ENCODE measurements at places on chromosomes 3 and 15.
A peak's percentile ranks its signal among the peaks of the same experiment; 100 is the strongest.

GRCh38 chr15:67504796-67505195 lies 16.1 kb upstream of the C15orf61 start:
- DNase-seq: no peak

DNA sequence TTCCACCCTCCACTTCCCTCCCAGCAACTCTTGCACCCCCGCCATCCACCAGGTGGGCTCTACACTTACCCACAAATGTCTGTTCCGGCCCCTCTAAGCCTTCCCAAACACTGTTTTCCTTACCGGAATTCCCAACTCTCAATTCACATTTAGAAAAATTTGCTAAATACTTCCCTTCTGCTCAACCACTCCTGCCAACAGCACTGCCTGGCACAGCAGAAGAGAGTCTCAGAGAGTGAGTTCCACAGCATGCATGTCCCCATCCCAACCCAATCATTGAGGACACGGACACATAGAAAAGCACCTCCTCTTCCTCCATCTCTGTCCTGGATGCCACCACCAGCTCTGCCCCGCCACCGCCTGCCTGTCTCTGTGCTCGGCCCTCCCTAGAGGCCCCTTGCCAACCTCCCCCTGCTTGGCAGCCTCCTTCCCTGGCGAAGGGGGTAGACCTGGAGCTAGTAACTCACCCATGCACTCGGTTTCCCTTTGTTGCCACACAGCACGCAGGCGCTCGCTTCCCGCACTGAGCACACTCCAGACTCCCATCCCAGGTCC lies 66.2 kb upstream of the SLC6A1 start:
- DNase-seq: no peak

- DNase-seq: no peak
These were observed 25.8 kb downstream of the RAF1 start for GRCh38 chr3:12638105-12638504.

- DNase-seq: no peak
These were observed 617.5 kb downstream of the TBL1XR1 start for GRCh38 chr3:176579711-176580185.

DNA sequence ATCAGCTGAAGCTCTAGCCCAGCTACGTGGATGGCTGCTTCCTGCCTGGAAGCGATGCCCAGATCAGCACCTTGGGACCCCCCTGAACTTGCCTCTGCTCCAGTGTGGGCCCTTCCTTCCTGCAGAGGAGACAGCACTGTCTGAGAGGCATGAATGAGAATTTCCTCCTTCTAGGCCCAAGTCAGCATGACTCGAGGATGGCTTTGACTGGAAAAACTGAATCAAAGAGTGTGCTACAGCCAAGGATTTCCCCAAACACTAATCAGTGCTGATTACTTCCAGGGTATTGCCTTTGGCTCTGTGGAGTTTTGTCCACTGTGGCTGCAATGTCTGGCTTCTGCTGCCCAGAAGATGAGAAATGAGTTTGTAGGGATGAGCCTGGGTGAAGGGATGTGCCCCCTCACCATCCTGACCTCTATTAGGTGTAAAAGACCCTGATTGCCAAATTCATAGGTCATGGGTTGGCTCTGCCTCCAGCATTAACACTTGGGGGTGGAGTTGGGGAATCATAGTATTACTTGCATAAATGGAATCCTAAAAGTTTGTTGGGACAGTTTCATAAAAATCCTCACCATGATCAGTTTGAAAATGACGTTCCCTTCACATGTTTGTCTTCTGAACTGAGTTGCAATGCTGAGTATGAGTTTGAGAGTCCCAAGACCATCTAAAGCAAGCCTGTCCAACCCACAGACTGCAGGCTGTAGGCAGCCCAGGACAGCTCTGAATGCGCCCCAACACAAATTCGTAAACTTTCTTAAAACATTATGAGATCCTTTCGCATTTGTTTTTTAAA lies 36.7 kb downstream of the FLNB start:
- no peak for DNase-seq

GRCh38 chr15:55695432-55695831 lies 47.5 kb downstream of the PRTG start:
- no peak for DNase-seq

DNA sequence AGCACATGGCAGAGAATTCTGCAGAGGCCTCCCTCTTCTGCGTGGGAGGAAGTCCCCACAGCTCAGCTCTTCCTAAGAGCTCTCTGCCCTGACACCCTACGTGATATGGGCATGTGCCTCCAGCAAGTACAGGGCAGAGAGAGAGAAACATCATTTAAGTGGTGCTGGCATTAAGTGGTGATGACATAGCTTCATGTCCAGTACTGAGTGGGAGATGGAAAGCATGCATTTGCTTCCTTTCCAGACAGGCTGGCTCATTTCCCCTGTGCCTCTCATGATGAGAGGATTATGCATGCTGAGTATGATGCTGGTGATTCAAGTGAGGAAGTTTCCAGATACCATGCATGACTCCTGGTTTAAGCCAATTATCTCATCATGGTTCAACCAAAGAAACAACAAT lies 26.9 kb downstream of the BFSP2 start:
- DNase-seq: no peak

GRCh38 chr3:178526291-178526690 lies 9.9 kb upstream of the KCNMB2 start:
- DNase-seq: no peak

GRCh38 chr3:11204697-11205348 lies 50.5 kb downstream of the HRH1 start:
- DNase-seq: no peak

DNA sequence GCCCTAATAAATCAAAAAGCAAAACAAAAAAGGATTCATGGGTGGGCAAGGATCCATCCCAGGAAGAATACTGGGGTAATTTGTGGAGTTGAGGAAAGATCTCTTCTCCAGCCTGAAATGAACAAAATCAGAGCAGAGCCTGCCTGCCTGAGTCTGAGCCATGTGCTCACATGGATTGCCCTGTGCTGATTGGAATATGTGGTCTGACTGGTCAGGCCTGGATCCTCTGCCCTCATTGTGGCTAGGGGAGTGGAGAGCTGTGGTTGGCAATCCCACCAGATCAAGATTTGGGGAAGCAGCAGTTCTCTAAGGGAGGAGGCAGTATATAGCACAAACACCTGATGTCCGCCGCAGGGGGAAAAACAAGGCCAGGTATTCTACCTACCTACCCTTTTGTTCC lies 6.8 kb upstream of the NUDT16 start:
- DNase-seq: no peak

- no peak for DNase-seq
These were observed 48.8 kb upstream of the VGLL4 start for GRCh38 chr3:11692532-11692813.

DNA sequence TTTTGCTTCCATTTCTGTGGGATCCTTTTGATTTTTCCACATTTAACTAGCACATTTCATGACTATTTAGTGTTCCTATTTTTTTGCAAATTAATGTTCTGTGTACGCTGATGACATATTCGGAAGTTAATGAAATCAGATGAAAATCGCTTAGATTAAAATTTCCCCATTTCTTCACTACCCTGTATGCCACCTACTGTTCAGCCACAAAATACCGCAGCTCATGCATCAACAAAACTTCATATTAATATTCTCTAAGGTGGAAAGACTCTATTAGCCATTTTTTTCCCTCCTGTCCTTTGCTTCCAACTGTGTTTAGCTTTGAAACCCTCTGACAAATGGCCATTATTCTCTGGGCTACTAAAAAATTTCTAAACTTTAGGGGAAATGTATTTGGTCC lies 300.6 kb downstream of the MECOM start:
- no peak for DNase-seq

DNA sequence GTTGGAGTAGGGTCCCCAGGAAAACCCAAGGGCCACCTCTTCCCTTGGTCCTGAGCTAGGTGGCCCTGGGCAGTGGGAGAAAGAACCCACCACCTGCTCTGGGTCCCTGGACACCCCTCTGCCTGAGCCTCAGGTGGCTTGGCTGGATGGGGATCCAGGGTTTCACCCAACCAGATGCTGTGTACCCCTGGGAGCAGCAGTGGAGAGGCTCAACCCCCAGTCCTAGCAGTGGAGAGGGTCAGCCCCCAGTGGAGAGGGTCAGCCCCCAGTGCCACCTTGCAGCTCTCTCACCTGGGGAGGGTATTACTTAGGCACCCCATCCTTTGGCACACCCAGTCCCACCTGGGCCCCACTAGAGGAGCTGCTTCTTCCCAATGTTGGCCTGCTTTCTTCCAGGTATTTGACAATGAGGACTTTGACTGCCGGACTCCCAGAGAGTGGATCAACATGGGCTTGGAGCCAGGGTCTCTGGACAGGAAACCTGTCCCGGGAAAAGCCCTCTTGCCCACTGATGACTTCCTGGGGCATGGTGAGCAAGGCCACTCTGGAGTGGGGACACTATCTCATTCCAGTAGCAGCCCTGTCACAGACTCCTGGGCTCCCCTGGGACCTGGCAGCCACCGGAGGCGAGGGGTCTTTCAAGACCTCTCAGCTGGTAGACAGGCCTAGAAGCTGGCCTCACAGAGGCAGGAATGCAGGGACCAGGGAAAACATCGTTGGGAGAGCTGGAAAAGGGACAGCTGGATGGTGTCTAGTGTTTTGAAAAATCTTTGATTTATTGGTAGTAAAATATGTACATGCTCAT lies 11.6 kb downstream of the DNAH1 start:
- no peak for DNase-seq

- no peak for DNase-seq
These were observed 170.9 kb upstream of the NR2E3 start for GRCh38 chr15:71639471-71639870.

GRCh38 chr3:114078126-114078525 lies 21.6 kb downstream of the QTRT2 start:
- no peak for DNase-seq

- DNase-seq: no peak
These were observed 21.9 kb downstream of the MRAS start for GRCh38 chr3:138370321-138370720.

- no peak for DNase-seq
These were observed 3.4 kb downstream of the PSMD6 start for GRCh38 chr3:64019879-64020278.

DNA sequence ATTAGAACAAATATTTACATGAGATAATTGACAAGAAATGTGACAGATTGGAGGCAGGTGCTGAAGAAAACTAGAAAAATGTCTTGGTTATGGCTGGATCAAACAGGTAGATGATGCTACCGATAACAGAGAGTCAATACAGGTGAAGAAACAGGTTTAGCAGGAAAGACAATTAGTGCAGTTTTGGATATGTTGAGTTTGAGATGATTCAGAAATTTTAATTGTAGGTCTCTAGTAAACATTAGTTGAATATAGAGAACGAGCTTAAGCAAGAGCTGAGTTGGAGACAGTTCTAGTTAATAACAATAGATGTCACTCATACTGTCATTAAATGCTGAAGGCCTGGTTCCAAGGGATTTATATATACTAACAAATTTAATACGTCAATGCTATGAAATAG lies 524.4 kb downstream of the NSUN3 start:
- no peak for DNase-seq

- DNase-seq: no peak
These were observed 909.1 kb downstream of the EPHA3 start for GRCh38 chr3:90016555-90016954.

DNA sequence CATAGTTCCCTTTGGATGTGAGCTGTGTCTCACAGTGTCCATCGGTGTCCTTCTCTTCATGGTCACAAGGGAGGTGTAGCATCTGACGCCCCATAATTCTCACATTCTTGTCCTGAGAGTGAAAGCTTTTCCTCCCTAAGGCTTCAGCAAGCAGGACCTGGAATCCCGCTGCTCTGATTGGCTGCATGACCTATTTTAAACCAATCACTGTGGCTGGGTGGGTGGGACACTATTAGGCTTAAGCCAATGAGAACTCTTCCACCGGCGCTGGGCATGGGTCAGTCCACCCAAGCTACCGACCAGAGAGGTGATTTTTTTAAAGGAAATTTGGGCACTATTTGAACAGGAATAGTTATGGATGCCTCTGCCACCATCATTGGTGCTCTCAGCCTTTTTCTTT lies 385.9 kb downstream of the MFSD1 start:
- no peak for DNase-seq

DNA sequence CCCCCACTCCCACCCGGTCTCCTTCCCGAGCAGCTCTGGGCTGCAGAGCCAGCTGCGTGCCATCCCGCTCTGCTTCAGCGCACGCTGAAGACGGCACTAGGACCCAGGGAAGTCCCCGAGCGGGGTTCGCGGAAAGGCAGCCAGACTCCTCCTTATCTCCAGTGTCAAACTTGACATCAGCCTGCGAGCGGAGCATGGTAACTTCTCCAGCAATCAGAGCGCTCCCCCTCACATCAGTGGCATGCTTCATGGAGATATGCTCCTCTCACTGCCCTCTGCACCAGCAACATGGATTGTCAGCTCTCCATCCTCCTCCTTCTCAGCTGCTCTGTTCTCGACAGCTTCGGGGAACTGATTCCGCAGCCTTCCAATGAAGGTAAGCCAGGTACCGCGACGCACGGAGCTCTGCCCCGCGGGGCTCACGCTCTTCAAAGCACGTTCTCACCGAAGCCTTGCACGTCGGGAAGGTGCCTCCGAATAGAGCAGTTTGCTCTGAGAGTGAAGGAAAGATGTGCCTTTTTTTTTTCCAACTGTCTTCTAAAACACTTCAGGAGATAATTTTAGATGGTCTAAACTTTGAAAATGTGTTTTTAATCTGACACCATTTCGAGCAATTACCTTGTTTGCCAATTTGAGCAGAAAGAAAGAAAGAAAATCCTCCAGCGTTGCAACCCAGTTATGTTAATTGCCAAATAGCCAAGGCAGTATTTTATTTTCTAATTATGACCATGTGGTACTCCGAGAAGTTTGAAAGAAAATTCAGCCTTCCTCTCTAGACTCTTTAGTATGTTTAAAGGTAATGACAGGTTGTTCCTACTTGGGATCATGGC lies at the start of gene EPHA3:
Gene EPHA3 (plus strand): TSS at position 161 of the 830 bp plus-strand sequence. CDS start 128 bp downstream, at position 289.
- peak; percentile 41 for DNase-seq

GRCh38 chr3:113597596-113598354 lies 65.4 kb downstream of the SIDT1 start:
- no peak for DNase-seq

- no peak for DNase-seq
These were observed 329.5 kb upstream of the AZI2 start for GRCh38 chr3:28678086-28678485.

DNA sequence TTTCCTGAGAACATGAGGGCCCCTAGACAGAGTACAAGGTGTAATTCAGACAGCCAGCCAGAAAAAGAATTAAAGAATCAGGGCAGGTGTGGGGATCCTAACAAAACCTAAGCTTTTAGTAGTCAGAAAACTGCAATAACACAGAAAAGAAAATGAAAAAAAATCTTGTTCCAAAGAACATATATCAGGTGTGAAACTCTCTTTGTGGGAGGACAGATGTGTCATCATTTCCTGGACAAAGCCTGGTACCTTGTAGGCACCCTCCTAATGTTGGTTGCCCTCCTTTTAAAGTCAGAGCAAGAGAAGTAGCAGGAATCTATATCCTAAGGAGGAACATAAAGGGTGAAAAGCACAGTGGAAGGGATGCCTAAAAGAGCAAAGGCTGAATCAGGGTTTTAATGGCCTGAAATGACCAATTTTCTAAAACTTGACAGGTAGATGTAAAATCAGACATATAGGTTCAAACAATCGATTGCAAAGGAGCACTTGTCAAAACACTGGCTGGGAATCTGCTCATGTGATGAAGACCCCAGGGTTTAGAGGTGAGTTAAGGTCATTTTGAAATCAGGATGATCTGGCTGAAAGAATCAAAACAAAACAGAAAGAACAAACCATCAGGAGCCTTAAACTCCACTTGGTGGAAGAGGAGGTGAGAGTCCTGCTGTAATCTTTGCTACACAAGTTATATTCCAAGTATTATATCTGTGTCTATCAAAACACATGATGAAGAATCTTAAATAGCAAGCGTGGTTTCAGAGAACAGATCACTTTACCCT lies 54.9 kb downstream of the TGFBR2 start:
- DNase-seq: no peak

GRCh38 chr3:190585805-190586630 lies 72.1 kb downstream of the IL1RAP start:
- DNase-seq: no peak

Measured in upper lobe of left lung (tissue), 6 donors.